Renal cortex interstitium (tissue), 15 donors: ENCODE measurements at places on chromosomes 2 and 18.

DNA sequence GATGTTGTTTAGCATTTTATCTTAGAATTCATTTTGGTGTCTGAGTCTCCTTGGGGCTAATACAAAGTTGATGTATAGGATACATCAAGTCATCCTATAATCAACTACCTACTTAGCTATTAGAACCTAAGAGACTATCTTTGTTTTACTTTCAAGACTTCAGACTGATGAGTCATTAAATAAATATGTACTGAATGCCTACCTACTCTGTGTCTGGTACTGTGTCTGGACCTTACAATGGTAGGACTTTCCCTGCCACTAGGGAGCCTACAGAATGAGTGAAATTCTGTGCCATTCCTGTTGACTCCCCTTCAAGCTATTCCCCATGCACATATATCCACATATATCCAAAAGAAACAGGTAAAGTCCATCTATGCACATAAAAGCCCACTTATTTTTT is 114.5 kb downstream of the ERBB4 start:
- DNase-seq = no peak

- DNase-seq = no peak
Measured at GRCh38 chr2:43212216-43212835, 14.1 kb downstream of the ZFP36L2 start.

DNA sequence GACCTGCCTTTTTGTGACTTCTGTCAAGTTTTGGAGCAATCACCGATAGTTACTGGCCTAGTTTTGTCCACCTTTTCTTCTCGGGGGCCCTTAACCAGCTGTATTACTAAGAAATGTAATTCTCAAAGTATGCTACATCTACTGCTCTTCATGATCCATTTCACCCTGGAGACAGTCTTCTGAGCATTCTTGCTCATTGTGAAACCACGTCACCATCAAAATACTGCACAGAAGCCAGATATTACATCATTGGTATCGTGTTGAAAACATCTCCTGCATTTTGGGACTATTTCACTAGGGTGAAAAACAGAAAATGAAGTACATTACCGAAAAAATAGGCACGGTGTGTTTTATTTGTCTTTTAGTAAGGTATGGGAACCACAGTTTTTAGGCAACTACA is 11.7 kb downstream of the LYPD6B start:
- DNase-seq = no peak

GRCh38 chr2:43087413-43087812 is 139.0 kb downstream of the ZFP36L2 start:
- no peak for DNase-seq

DNA sequence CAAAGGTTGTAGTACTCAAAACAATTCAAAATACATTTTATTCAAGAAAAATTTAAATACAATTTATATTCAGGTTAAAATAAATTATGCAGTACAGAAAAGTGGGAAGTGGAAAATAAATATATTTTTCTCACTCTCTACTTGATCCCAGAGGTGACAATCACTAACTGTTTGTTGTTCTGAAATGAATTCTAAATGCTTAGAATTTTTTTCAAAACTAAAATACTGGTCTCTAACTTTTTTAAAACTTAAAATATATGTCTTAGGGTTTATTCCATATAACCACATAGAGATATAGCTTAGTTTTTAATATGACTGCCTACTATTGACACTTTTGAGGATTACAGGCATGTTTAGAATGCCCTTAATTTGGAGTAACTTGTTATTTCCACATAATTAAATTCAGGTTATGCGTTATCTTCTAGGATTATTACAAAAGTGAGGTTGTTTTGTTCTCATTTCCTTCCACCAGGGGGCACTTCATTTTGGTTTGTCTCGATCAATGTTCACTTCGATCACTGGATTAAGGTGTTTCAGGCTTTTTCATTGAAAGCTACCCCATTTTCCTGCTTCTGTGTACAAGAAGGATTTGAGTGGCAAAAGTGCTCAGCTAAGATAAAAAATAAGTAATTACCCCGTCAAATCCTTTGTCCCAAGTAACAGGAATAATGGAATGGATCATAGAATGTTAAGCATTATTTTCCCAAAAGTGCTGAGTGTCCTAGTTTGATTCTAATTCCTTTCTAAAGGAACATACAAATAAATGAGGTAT is 27.1 kb upstream of the TFPI start:
- DNase-seq = peak; percentile 41

DNA sequence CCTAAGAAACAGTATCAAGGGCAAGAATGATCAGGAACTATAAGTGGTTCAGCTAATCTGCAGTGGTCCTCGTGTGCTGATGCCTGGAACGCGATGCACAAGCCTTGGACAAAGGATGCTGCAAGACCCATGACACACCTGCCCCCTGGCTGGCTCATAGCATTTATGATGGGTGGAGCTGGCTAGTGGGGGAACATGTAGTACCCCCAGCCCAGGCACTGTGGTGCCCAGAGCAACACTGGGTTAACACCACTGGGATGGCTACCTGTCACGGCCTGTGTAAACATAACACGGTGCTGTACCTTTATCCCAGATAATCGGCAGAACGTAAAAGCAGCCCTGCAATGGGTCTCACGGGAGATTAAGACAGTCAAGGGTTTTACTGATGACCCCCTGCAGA is 60.3 kb upstream of the PEX13 start:
- no peak for DNase-seq

GRCh38 chr2:112622528-112622849 is 23.2 kb upstream of the SLC20A1 start:
- DNase-seq = no peak

- no peak for DNase-seq
Measured at GRCh38 chr2:12762976-12763375, 46.2 kb downstream of the TRIB2 start.

DNA sequence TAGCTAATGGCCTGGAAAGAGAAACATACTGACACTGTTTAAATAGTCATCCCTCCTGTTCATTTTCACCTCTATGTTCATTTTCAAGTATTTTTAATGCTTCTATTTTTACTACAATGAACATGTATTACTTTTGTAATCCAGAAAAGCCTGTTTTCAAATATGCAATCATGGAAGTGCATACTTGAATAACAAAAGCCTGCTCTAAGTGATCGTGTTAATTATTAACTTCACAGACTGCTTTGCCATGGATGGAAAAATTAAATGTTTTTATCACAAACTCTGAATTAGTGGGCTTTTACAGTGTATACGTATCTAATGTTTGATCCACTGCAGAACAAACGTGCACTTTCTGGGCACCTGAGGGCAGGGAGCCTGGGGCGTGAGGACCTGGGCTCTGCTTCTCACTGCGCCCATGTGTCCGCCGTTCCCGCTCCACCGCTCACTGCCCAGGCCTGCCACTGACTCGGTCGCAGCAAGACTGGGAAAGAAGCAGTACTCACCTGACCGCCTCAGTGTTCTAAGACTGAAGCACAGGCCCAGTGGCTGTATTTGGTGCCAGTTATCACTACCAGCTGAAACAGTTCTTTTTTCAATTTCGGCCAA is 80.6 kb downstream of the UXS1 start:
- peak; percentile 58 for DNase-seq

DNA sequence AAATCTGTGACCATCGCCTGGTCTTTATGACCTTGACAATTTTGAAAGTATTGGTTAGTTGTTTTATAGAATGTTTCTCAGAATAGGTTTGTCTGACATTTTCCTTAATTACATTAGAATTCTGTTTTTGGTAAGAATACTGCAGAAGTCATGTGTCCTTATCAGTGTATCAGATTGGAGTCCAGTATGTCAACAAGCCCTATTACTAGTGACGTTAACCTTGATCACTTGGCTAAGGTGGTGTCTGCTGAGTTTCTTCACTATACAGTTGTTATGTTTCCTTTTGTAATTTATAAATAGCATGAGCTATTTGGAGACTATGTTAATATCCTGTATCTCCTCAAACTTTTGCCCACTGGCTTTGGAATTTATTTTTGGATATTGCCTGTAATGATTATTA is 10.8 kb upstream of the IL36G start:
- no peak for DNase-seq

- no peak for DNase-seq
Measured at GRCh38 chr2:9830685-9831410, 12.4 kb upstream of the TAF1B start.

DNA sequence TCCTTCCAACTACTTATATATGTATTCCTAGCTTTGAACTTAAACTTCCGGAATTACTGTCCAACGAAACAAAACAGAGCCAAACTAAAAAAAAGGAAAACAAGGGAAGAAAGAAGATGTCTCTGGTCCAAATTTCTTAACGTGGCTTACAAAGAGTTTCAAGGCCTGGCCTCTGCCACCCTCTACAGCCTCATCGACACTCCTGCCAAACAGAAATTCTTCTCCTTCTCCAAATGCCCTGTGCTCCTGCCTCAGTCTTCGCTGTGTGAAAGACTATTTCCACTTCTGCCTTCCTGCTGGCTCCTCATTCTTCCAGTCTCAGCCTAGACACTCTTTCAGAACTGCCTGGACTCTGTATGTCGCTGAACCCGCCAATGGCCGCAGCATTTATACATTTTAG is 249.2 kb downstream of the TXNL1 start:
- DNase-seq = no peak

DNA sequence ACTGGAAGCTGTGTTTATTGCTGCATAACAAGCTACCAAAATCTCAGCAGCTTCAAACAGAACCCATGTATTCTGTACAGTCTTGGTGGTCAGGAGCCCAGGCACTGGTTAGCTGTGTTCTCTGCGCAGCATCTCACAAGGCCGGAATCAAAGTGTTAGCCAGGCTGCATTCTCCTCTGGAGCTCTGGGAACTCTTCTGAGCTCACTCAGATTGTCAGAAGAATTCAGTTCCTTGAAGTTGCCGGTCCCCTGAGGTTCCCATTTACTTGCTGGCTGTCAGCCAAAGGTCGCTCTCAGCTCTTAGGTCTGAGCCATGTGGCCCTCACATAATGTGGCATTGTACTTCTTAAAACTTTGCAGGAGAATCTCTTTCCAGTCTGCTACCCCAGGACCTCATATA is 123.6 kb upstream of the SMIM21 start:
- DNase-seq = no peak

- DNase-seq = no peak
Measured at GRCh38 chr18:9079818-9080528, 22.5 kb upstream of the NDUFV2 start.

DNA sequence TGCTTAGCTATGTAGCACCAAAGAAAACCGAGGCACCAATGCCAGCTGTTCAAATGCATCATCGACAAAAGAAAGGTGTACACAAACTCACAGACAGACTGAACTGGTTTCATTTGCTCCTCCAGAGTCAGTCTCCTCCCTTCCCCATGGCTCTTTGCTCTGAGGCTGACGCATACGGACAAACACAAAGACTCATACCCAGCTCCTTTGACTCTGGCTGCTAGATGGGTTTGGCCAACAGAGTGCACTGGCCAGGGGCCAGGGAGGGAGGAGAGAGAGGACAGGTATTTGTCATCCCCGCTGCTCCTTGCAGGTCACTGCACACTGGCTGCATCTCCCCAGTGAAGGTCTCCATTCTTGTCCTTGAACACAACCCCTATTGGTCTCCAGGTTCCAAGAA is 40.7 kb downstream of the DNER start:
- DNase-seq = no peak

GRCh38 chr2:11750422-11750821 is 4.0 kb downstream of the LPIN1 start:
- no peak for DNase-seq

GRCh38 chr2:53452957-53453748 is 314.5 kb upstream of the CHAC2 start:
- peak; percentile 40 for DNase-seq

GRCh38 chr2:26298638-26299393 is 47.1 kb upstream of the SELENOI start:
- DNase-seq = peak; percentile 35

DNA sequence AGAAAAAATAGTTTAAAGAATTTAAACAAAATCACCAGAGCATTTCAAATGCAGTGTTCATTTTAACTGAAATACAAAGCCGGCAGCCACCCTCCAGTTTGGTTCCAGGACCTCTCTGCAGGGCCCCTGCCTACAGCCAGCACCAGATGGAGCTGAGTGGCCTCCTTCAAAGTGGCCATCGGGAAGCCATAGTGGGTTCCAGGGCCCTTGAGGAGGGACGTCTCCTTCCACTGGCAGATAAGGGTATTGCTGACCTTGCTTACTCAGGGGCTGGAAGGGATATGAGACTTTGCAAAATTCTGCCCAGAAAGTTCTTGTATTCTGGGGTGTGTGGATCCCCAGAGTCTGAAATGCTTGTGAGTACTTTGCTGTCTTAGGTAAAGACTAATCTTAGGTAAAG is 205.2 kb upstream of the APCDD1 start:
- DNase-seq = no peak

GRCh38 chr2:170812710-170813600 is 3.7 kb upstream of the GAD1 start:
- peak; percentile 71 for DNase-seq

GRCh38 chr2:187214306-187214705 is 233.7 kb downstream of the CALCRL start:
- DNase-seq = no peak

- no peak for DNase-seq
Measured at GRCh38 chr2:3154146-3154545, 223.5 kb downstream of the EIPR1 start.

GRCh38 chr2:145644820-145645302 is 1124.9 kb upstream of the ZEB2 start:
- no peak for DNase-seq

- DNase-seq = no peak
Measured at GRCh38 chr18:22088029-22088428, 81.4 kb upstream of the GATA6 start.
